ENCODE measurements at places on chromosomes 5 and 9.

DNA sequence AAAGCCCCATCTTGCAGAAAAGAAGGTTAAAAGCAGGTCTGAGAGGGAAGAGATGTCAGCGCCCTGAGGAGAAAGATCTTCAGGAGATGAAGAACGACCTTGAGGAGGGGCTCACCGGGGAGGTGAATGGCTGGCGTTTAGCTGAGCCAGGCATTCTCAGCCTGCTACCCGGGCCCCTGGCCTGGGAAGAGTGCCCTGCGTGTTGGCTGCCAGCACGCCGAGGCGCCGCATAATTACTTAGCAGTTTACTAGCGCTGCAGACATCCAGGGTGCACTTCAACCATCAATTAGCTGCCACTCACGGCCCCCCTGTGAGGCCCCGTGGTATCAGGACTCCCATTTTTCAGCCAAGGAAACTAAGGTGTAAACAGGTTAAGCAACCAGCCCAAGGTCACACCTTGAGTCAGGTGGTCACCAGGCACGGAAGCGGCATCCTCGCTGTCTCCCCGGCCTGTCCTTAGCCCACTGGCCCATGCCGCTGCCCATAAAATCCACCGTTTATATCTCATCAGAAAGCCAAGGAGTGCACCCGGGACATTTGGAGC is 551.9 kb downstream of the BNC2 start:
- no peak for DNase-seq

GRCh38 chr9:83154821-83155220 is 91.9 kb upstream of the RASEF start:
- DNase-seq = no peak

DNA sequence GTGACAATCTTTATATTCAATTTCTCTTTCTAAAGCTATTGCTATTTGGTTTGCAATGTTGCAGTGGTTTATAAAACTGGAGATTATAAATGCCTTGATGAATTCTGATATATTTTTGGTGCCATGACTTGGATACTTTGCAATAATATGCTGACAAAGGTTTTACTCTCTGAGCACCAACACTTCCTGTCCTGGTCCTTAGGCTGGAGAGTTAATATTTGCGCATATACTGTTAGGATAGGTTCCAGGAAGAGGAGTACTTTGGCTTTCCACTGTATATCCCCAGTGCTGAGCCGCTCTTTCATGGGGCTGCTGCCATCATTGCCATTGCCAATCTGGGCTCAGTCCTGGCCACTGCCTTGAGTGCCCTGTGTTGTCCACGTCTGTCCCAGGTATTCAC is 139.6 kb downstream of the ZCCHC7 start:
- no peak for DNase-seq

DNA sequence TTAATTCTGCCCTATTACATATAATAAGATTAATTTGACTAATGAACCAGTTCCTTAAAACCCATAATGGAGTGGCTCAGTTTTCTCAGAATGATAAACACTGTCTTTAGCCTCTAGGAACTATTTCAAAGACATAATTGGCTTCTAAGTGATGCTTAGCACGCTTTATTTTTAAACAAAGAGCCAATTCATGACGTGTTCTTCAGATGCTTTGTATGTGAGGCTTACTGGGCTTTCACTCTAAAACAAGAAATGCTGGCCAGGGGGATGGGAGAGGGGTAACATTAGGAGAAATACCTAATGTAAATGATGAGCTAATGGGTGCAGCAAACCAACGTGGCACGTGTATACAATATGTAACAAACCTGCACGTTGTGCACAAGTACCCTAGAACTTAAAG is 7.6 kb upstream of the SFXN1 start:
- no peak for DNase-seq

DNA sequence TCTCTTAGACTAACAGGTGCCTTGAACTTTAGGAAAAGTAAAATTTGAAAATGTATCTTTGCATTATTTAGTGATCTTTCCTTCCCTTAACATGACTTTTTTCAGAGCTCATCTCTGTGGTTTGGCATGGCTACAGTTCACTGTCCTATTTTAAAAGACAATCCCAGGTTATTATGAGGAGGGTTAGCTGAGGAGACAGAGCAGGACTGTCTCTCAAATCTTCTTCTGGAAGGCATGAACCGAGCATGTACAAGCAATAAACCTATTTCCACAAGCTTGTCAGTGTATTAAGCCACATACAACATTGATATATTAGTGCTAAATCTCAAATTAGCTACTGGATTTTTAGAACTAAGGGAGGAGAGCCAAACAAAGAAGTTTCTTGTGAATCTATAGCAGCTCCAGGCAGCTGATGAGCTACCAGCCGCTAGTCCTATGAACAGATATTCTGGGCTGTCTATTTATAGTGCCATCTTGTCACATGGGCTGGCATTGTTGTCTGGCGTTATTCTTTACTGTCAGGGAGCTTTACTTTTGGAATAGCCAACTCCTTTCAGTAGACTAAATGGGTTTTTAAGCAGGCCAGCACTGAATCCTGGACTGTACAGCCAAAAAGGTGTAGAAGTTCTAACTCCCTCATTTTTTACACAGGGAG is 171.2 kb upstream of the ACTBL2 start:
- peak; percentile 1 for DNase-seq

DNA sequence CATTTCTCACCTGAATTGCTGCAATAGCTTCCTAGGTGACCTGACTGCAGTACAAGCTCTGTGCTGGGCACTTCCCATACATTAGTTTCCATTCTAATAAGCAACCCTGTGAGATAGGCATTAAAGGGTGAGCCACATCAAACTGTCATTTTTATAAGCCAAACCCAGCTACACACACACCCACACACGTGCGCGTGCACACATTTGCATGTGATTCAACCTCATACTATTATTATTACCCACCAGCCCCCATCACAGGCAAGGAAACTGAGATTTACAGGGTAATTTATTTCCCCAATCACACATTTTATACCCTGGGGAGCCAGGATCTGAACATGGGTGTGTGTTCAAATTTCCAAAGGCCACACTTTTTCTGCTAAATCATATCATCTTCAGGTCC is 93.6 kb downstream of the TTLL11 start:
- DNase-seq = no peak

DNA sequence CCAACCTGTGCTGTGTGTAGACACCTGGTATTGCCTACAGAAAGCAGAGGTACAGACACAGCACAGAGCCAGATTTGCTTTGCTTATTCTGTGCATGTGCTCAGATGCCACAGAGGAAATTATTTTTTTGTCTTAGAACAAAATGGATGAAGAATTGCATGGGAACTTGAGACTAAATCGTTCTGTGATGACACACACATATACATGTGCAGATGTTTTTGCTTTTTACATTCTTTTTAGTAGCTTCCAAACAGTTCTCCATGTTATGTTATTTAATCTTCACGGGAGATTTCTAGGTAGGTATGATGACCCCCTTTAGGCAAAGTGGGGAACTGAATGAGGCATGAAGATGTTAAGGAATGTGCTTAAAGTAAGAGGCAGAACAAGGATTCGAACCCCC is 221.5 kb upstream of the PANK3 start:
- DNase-seq = no peak

- DNase-seq = no peak
These were observed 150.4 kb upstream of the PCSK5 start for GRCh38 chr9:75739884-75740611.

- peak; percentile 54 for DNase-seq
These were observed 37.1 kb downstream of the PRDM6 start for GRCh38 chr5:123125962-123126732.

GRCh38 chr9:77016121-77016525 is 3.3 kb upstream of the FOXB2 start:
- no peak for DNase-seq

DNA sequence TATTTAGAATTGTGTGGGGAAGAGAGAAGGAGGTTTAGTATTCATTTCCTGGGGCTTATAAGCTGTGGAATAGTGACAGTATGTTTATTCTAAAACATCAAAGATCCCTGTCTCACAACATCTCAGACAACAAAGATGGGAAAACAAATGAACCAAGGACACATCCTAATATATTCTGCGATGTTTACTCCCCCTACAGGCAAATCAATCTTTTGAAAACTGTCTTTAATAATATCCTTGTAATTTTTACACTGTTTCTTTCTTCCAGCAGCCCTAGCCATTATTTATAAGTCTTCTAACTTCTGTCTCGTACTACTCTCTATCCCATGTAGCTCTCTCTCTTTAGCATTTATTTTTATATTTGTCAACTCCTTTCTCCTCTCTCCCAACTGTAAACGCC is 33.5 kb upstream of the TMEM252 start:
- DNase-seq = no peak

- DNase-seq = no peak
These were observed 244.3 kb downstream of the TAF11L14 start for GRCh38 chr5:17878541-17878940.

DNA sequence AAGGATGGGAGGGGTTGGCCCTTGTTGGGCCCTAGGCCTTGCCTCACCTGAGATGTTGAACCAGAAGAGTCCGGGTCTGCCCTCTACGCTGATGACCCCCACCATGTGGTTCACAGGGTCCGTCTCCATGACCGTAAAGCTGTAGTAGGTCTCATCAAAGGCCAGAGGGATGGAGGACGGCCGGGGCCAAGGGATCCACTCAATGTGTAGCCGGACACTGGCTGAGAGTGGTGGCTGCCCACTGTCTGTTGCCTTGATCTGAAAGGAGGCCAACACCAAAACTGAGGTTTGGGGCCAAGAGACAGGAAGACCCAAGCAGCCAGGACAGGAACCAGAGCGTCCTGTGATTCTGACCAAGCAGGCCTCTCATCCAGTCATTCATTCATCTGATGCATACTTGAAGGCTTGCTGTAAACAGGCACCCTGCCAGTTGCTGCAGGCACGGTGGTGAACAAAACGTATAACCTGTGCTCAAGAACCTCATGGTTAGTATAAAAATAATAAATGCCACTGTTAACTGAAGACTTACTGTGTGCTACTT is 37.9 kb downstream of the FAT2 start:
- DNase-seq = no peak

- no peak for DNase-seq
These were observed 16.5 kb upstream of the DMRT3 start for GRCh38 chr9:959914-960313.

DNA sequence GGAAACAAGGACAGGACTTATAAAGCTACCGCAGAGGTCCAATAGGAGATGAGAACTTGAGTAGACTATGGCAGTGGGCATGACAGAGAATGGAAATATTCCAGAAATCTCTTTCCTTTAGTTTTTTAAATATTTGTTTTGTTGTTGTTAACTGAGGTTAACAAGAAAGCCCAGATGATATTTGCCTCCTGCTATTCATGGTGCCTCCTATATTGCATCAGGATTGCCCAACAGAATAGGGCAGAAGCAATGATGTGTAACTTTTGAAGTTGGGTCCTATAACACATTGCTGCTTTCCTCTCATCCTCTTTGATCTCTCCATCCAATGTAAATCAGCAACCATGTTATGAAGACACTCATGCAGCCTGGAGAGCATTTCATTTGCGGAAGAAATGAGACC is 42.8 kb downstream of the PDE4D start:
- no peak for DNase-seq

- peak; percentile 68 for DNase-seq
These were observed 129.7 kb downstream of the YIPF5 start for GRCh38 chr5:144040615-144041305.

GRCh38 chr9:35108946-35109575 is 6.1 kb upstream of the STOML2 start:
- DNase-seq = no peak

DNA sequence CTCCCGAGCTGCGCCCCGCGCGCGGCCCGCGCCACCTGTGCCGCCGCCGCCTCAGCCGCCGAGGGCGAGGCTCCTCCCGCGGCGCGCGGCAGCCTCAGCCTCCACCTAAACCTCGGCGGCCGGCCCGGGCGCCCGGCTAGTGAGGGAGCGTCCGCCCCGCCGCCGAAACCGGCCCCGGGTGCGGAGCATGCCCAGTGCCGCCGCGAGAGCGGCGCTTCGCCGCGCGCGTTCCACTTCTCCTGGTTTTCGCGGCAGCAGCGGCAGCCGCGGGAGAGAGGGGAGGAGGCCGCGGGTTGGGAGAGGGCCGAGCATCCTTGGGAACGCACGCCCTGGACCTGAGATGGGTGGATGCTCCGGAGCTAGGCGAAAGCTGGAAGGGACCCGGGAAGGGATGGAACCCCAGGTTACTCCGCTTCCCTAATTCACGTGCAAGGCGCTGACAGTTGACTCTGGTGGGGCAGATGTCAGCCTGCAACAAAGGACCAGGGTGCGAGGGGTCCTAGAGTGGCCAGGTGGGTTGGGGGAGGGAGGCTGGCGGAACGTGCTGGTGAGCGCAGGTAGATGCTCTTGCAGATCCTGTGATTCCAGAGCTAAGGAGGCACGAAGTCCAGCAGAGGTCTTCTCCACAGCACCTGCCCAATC is at the start of gene CTNND2:
Gene CTNND2, minus strand, starts transcription at position 182 of the 642 bp plus-strand sequence. CDS start 593 bp downstream, outside the sequence.
- peak; percentile 6 for DNase-seq

DNA sequence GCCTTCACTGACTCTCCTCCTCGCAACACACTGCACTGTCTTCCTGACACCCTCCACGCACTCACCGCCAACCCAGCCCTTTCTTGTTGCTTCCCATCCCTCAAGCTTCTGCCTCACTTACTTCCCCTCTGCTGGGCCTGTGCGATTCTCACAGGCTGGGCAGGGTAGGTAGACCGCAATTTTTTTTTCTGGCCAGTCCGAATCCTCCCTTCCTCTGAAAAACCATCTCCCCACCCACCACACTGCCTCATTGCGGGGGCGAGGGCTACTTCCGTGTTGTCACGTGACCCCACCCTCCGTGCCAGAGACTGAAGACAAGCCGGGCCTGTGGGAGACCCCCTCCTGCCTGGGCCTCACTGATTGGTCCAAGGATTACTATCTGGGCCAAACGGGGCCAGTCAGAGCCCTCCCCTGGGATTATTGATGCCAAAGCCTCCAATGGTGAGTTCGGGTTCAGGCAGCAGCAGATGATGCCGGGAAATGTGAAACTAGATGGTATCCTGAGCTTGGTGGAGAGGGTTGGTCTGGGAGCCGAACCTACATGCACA is 73.1 kb downstream of the STK10 start:
- DNase-seq = no peak

DNA sequence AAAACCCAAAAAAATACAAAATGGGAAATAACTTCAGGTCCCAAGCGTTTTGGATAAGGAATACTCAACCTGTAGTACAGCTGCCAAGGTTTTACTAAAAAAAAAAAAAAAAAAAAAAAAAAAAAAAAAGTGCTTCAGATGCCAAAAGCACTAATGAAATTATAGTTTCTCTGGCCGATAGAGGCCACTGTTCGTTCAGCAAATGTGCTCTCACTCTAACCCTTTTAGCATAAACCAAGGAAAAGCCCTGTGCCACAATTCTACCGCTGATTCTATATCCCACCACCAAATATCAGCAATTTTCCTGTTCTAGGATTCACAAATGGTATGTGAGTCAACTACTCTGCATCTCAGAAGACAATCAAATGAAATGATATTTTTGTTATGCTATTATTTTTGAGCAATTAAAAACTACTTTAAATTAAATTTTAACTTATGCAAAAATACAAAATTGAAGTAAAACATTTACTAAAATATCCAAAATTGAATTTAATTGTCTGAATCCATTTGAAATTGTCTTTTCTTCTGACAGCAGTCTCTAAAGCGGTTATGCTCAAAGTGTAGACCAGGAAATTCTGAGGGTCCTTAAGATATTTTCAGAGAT is 79.8 kb downstream of the RICTOR start:
- DNase-seq = no peak

Data from skin of body (tissue), 3 donors.